ENCODE measurements at places on chromosomes 1 and 21.

DNA sequence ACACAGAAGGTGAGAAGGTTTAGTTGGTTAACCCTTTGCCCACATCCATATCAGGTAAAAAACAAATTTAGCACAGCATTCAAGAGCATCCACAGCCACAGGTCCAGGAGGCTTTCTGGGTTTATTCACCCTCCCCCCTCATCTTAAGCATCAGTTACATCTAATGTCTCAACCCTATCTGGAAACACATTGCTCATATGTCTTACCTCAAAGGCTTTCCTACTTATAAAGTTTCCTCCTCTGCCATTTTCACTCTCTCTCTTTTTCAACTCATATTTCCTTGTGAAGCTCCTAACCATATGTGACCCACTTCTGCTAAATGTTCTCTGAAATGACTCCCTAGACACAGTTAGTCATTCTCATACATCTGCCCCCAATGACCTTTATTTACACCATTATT is 47.9 kb upstream of the RUNX1 start:
- DNase-seq = no peak

DNA sequence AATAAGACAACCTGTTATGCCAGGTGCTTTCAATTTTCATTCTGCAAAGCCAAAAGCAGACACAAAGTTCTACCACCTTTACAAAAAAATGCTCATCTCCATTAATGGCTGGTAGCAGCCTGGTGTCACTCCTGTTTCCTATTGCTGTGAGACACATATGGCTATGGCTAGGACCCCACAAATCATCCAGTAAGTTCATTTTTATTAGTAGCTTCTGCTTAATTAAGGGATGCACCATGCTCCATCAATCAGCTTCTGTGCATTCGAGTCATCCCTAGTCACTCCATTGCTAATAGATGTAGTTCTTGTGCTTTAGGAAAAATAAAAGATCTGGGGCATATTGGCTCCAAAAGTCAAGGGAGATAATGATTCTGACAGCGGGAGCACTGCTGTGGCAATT is 257.2 kb downstream of the SPATA17 start:
- no peak for DNase-seq

DNA sequence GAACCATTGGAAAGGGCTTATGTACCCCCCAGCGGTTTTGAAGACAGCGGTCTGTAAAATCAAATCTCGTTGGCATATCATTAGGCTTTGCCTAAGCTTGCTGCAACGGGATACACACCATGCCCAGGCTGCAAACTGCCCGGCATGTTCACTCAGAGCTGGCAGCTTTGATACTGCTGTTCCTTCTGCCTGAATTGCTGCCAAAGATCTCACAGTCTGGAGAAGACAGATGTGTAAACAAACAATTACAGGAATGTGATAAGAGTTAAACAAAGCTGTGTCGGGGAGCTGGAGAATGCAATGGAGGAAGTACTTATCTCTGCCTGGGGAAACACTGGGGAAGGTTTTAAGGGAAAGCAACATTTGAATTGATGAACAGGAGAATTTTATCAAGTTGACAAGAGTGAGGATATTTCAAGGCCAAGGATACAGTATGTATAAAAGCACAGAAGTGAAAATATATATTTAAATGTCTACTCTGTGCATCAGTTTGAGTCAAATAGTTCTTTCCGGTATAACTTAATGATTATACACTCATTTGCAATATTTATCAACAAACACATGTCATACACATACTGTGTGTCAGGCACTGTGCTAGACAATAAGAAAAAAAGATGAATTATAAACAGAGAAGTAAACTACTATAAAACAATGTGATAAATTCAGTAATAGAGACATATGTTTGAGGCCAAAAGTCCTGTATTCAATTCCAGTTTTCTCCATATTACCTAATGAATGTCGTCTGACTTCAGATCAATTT is 29.9 kb downstream of the CHML start:
- no peak for DNase-seq

DNA sequence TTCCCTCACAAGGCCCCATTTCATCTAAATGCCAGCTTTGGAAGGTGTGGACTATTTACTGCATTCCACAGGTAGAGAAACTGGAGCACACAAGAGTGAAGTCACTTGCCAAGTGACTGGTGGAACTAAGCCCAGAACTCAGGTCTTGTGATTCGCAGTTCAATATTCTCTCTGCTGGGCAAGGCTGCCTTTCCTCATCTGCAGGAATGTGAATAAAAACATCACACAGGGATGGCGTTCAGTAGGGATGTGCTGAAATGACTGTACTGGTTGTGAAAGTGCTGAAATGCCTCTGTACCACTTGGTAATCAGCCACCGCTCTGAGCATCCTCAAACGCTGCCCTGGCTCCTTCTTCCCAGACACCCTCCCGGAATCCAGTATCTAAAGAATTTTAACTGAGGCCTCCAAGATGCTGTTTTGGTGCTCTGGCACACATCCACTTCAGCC is 145.6 kb downstream of the HIVEP3 start:
- no peak for DNase-seq

DNA sequence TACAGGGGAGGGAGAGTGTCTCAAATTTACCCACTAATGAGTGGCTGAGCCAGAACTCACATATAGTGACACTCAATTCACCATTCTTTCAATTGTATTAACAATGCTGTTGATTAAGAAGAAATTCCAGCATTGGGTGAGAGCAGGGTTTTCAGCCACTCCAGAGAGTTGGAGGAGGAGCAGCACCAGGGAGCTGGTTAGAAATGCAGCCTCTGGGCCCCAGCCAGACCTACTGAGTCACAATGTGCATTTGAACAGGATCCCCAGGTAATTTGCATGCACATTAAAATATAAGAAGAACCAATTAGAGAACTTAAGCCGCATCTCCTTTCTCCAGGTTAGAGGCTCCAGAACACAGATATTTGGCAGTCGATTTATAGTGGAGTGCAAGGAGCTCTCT is 41.8 kb downstream of the TNR start:
- no peak for DNase-seq

DNA sequence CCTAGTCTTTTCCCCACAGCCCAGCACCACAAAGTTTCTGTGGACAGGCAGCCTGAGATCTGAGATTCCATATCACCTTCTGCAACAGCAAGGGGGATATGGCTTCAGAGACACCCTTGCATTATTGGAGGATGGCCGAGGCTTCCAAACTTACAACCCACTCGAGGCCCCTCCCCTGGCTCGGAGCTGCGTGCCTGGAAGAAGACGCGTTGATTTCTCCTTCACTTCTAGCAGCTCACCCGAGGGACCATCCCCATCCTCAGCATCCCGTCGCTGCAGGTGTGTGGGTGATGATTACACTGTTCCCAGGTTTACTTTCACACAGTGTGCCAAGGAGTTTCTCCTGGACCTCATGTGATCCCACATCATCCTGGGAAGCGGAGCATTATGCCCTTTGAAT is 277.9 kb downstream of the MATN1 start:
- no peak for DNase-seq

DNA sequence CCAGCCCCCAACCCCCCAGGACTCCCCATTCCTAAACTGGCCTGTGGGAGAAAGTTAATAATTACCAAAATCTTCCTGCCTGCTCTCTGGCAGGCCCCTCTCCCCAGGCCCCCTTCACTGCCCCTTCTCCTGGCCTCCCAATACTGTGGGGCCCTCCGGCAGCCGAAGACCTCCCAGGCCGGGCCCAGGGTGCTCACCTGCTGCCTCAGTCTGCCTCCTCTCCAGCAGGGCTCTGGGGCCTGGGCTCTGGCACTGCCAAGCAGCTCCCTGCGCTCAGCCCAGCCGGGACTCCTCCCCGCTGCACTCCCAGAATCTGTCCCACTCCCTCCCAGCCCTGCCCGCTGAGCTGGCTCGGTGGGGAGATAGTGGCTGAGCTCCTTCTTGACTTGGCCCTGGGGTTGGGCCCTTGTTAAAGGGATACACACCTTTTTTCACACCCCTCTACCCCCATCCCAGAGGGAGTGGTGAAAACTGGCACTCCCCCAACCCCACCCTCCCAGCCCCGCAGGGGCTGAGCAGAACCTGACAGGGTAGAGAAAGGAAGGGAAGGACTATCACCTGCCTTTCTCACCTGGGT is at the start of gene S100A16:
Gene S100A16 (minus strand): TSS at position 383 of the 577 bp plus-strand sequence. CDS start 4,986 bp downstream, outside the sequence.
- no peak for DNase-seq

Data from activated CD4-positive, alpha-beta T cell treated with anti-CD3 and anti-CD28 coated beads for 24 hours (primary cell).